ENCODE measurements at places on chromosomes 3 and 15. TPM values are rescaled to one million over a fixed set of nuclear protein-coding genes. Genes with fewer than 3 reads are reported as not detected.

HES1 gene
- 129 TPM for total RNA-seq

ASB14 gene
- not detected for total RNA-seq

GOLGA8J gene
- total RNA-seq, result not detected

ARGFX gene
- not detected for total RNA-seq

KNG1 gene
- not detected for total RNA-seq

CASR gene
- 2.5 TPM for total RNA-seq

GRCh38 chr3:129507181-129507831, 21.1 kb upstream of the RHO start:
- no peak for DNase-seq
- no peaks in the 10 kb centered on the region for H3K27me3 ChIP-seq
- peaks cover 26% of the 10 kb centered on the region for H3K36me3 ChIP-seq
- no peaks in the 10 kb centered on the region for H3K4me1 ChIP-seq
- H3K27ac ChIP-seq, result no peak overlapping the region

- no peak overlapping the region for H3K27ac ChIP-seq
- no peaks in the 10 kb centered on the region for H3K36me3 ChIP-seq
- no peak for DNase-seq
- peak overlapping the region; percentile 55 for H3K4me3 ChIP-seq
Observed at GRCh38 chr15:76340198-76340802, 3.7 kb downstream of the ISL2 start.

GRCh38 chr15:68192804-68193486, 12.2 kb downstream of the CALML4 start:
- H3K4me1 ChIP-seq, result no peaks in the 10 kb centered on the region
- no peak for DNase-seq
- no peaks in the 10 kb centered on the region for H3K27me3 ChIP-seq

DNA sequence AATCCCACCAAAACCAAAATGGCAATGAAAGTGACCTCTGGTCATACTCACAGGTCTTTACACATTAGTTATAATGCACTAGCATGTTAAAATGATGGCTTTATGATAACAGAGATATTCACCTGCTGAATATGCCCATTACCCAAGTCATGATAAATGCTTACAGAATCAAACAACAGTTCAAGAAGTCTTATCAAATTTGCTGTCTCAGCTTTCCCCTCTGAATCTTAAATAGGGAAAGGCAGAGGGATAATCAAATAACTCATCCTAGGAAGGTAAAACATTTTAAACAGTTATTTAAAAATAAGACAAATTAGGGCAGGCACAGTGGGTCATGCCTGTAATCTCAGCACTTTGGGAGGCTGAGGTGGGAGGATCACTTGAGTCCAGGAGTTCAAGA, 52.8 kb upstream of the CRBN start:
- no peak for DNase-seq
- no peak overlapping the region for H3K27ac ChIP-seq
- H3K4me3 ChIP-seq, result no peak overlapping the region
- H3K4me1 ChIP-seq, result no peaks in the 10 kb centered on the region
- H3K36me3 ChIP-seq, result no peaks in the 10 kb centered on the region

- H3K4me3 ChIP-seq, result no peak overlapping the region
- H3K4me1 ChIP-seq, result peaks cover 5% of the 10 kb centered on the region
- H3K27me3 ChIP-seq, result no peaks in the 10 kb centered on the region
Observed at GRCh38 chr3:124818398-124819091, 68.6 kb downstream of the ITGB5 start.

- DNase-seq, result no peak
- no peak overlapping the region for H3K27ac ChIP-seq
- H3K36me3 ChIP-seq, result peaks cover 2% of the 10 kb centered on the region
- no peak overlapping the region for H3K4me3 ChIP-seq
Observed at GRCh38 chr15:29682361-29682760, 139.9 kb downstream of the TJP1 start.

- no peaks in the 10 kb centered on the region for H3K36me3 ChIP-seq
- DNase-seq, result no peak
- no peaks in the 10 kb centered on the region for H3K27me3 ChIP-seq
- H3K4me1 ChIP-seq, result peaks cover 4% of the 10 kb centered on the region
Observed at GRCh38 chr3:181431748-181432147, 280.0 kb upstream of the SOX2 start.

DNA sequence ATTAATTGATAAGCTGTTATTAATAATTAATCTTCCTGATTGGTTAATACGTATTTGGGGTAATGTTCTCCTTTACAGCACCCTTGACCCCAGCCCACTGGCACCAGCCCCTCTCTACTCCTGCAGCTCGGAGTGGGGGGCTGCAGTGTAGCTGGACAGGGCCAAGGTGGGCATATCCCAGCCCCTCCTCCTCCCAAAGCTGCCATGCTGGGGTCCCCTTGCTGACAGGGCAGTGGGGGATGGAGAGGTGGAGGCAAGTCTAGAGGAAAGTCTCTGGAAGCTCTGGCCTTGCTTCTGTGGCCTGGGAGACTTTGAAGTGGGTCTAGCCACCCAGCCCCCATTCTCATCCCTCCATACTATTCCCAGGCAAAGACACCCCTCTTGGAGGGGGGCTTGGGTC, 35.8 kb downstream of the HCN4 start:
- no peak overlapping the region for H3K4me3 ChIP-seq
- no peak overlapping the region for H3K27ac ChIP-seq
- no peaks in the 10 kb centered on the region for H3K4me1 ChIP-seq
- no peak for DNase-seq
- H3K27me3 ChIP-seq, result no peaks in the 10 kb centered on the region

GRCh38 chr15:101464999-101465669, 24.4 kb downstream of the PCSK6 start:
- no peak overlapping the region for H3K27ac ChIP-seq
- peaks cover 65% of the 10 kb centered on the region for H3K27me3 ChIP-seq
- H3K4me1 ChIP-seq, result peaks cover 16% of the 10 kb centered on the region

- H3K27me3 ChIP-seq, result peaks cover 26% of the 10 kb centered on the region
- no peak for DNase-seq
- no peaks in the 10 kb centered on the region for H3K36me3 ChIP-seq
Observed at GRCh38 chr3:4895838-4896237, 83.4 kb upstream of the BHLHE40 start.

DNA sequence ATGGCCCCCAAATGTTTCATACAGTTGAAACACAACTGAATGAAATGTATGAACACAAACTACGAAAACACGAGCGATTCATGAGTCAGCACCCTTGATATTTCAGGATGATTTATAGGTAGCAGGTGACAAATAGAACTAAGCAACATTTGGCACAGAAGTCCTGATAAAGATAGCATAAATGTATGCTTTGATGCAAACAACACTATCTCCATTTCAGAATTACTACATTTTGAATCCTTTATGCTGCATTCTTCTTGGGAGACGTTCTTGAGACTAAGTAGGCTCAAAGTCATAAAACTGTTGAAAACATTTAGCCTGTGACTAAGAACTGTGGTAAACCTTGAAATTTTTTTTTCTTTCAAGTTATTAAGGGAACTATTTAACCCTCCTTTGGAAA, 200.3 kb upstream of the ICE2 start:
- H3K4me3 ChIP-seq, result no peak overlapping the region
- H3K4me1 ChIP-seq, result peaks cover 3% of the 10 kb centered on the region
- no peak overlapping the region for H3K27ac ChIP-seq
- DNase-seq, result no peak
- no peaks in the 10 kb centered on the region for H3K27me3 ChIP-seq

- H3K27me3 ChIP-seq, result no peaks in the 10 kb centered on the region
- no peak overlapping the region for H3K4me3 ChIP-seq
- no peak for DNase-seq
- no peaks in the 10 kb centered on the region for H3K36me3 ChIP-seq
Observed at GRCh38 chr3:171240504-171240835, 213.9 kb upstream of the SLC2A2 start.

DNA sequence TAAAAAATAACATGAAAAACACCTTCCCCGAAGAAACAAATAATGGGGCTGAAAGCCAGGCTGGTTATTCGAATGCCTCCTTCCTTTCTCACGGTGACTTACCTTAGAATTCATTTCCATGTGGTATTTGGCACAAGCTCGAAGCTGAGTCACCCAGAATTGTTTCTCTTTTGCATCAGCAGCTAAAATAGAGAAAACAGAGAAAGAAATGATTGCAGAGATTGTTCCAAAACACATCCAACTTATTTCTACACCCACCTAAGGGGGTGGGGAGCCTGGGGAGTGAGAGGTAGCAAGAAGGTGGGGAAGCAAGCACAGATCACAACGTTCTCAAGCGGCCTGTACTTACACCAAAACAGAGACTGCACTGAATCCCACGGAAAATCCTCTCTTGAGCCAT, 104.7 kb downstream of the OSBPL10 start:
- H3K36me3 ChIP-seq, result peaks cover 3% of the 10 kb centered on the region
- no peak overlapping the region for H3K4me3 ChIP-seq
- H3K27me3 ChIP-seq, result no peaks in the 10 kb centered on the region
- no peak for DNase-seq

DNA sequence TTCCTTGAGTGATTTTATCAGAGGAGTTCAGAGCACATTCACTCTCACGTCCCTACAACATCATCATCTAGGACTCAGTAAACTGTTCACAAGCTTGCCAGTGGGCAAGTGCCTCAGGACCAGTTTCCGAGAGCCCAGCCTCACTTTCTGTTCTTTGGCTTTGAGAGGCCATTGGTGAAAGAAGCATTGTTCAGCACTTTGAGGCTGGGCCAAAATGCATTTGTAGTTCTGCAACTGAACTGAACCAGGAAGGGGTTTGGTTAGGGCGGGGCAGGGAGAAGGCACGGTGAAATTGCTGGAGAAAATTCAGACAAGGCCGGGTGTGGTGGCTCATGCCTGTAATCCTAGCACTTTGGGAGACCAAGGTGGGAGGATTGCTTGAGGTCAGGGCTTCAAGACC, 222.1 kb upstream of the CHRM5 start:
- H3K36me3 ChIP-seq, result no peaks in the 10 kb centered on the region

DNA sequence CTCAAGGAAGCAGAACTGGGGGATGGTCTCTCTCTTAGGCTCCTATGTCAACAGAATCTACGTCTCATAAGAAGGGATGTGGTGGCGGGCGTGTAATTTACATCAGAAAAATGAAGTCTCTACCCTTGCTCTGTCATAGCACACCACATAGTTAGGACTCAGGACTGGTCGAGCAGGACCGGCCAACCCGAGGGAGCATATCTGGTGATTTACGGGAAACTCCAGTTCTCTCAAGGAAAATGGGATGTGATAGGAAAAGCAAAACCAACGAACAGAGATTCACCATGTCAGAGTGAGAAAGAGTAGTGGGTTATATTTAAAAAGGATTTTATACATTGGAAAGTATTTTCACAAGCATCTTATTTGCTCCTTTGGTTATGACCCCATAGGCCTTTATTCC, 54.7 kb downstream of the IGF2BP2 start:
- peak overlapping the region; percentile 76 for H3K27ac ChIP-seq
- H3K36me3 ChIP-seq, result no peaks in the 10 kb centered on the region
- no peaks in the 10 kb centered on the region for H3K27me3 ChIP-seq
- no peak overlapping the region for H3K4me3 ChIP-seq

GRCh38 chr3:152823781-152824180, 11.2 kb upstream of the P2RY1 start:
- H3K4me1 ChIP-seq, result peaks cover under 1% of the 10 kb centered on the region
- no peak overlapping the region for H3K27ac ChIP-seq
- H3K4me3 ChIP-seq, result no peak overlapping the region
- H3K36me3 ChIP-seq, result no peaks in the 10 kb centered on the region
- DNase-seq, result no peak
- peaks cover 6% of the 10 kb centered on the region for H3K27me3 ChIP-seq

GRCh38 chr3:141876381-141876890, at the start of gene ATP1B3:
Gene ATP1B3 (plus strand): TSS chr3:141876643. CDS start chr3:141876802, 159 bp downstream.
- peak within 1 kb of the TSS; percentile 98 for H3K27ac ChIP-seq
- peak; percentile 71 for DNase-seq
- H3K4me1 ChIP-seq, result peaks cover 22% of the 10 kb centered on the region
- peaks cover 7% of the 10 kb centered on the region for H3K27me3 ChIP-seq
- H3K36me3 ChIP-seq, result no peaks in the 10 kb centered on the region

- H3K27ac ChIP-seq, result no peak overlapping the region
- no peak overlapping the region for H3K4me3 ChIP-seq
- H3K36me3 ChIP-seq, result no peaks in the 10 kb centered on the region
- DNase-seq, result no peak
- H3K4me1 ChIP-seq, result peaks cover 12% of the 10 kb centered on the region
Observed at GRCh38 chr3:15287565-15288330, 44.6 kb downstream of the SH3BP5 start.

Data from progenitor cell of endocrine pancreas (in vitro differentiated cells).